ENCODE measurements at places on chromosomes 5 and 9.

GRCh38 chr5:54700986-54701578 is 183.5 kb downstream of the SNX18 start:
- DNase-seq = no peak

DNA sequence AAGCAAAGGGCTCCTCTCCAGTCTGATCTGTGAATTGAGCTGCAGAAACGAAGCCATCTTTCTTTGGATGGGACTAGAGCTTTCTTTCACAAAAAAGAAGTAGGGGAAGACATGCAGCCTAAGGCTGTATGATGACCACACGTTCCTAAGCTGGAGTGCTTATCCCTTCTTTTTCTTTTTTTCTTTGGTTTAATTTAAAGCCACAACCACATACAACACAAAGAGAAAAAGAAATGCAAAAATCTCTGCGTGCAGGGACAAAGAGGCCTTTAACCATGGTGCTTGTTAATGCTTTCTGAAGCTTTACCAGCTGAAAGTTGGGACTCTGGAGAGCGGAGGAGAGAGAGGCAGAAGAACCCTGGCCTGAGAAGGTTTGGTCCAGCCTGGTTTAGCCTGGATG is 82.1 kb downstream of the PIK3R1 start:
- DNase-seq = no peak

DNA sequence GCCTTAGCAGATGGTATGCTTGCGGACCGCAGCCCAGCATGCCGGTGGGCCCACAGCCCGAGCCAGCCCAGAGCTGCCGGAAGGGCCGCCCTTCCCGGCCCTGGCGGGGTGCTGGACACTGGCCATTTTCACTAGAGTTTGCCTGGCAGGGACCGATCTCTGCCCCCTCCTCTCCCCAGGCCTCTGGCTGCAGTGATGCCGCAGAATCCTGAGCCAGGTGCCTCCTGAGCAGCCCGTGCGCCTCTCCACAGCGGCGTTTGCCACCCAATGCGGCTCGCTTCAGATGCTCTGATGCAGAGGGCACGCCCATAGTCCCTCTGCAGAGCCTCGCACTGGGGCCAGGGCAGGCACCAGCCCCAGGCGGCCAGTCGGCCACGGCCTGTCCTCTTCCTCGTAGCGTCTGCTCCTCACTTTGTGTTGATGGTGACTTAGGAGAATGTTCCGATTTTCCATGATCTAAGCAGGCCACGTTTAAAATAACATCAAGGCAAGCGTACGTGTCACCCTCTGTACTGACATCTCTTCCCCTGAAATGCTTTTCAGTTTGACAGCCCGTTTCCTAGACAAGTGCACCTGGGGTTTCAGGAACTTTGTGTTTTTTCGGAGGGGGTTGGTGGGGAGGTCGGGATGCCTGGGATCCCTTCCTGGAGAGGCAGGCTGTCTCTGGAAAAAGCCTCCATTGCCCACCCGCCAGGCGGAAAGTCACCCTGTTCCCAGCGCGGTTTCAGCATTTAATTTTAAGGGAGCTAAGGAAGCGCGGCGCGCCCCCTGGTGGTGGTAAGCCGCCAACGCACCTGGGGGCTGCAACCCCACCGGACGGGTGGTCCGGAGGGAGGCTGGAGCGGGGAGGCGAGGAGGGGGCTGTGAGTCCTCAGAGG is 29.8 kb upstream of the HMCN2 start:
- peak; percentile 46 for DNase-seq

DNA sequence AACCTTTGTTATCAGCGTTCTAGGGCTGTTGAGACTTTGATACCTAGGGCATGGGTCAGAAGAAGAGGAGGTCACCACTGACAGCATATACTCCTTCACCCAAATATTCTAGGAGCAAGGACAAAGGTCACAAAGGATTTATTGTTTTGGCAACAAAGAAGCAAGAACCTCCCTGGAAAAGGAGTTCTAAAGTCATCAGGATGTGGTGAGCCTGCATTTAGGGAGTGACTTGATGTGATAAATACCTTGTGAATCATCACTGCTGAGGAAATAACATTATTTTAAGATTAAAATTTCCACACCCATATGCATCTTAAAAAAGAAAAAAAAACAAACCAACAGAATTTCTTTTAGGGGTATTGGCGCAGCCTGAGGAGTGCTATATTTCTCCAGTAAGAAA is 13.9 kb downstream of the IFNA1 start:
- DNase-seq = no peak

GRCh38 chr5:73391441-73391881 is 57.1 kb downstream of the FOXD1 start:
- no peak for DNase-seq

DNA sequence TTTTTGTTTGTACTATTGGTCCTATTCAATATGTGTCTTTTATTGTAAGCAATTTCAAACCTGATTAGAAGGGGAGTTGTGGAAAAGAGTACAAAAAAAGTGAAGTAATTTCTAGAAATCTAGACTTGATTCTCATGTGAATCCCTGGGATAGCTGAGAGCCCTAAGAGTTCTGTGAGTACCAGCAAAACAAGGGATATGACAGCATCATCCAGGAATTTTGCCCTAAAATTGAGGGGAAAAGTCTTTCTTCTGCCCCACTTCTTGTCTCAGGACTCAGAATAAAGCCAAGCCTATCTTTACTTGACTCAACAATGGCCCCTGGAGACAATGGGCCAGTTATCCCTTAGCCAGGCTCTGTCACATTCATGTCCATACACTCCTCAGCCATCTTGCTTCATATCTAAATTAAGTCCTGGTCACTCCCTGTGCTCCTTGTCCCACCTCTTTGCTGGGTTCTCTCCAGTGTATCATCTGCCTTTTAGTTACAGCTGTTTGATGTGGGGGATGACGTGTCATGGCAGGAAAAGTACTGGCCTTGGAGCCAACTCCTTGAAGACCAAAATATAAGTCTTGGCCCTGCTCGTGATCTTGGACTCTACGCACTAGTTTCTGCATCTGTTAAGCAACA is 81.2 kb downstream of the ADAMTS12 start:
- no peak for DNase-seq

DNA sequence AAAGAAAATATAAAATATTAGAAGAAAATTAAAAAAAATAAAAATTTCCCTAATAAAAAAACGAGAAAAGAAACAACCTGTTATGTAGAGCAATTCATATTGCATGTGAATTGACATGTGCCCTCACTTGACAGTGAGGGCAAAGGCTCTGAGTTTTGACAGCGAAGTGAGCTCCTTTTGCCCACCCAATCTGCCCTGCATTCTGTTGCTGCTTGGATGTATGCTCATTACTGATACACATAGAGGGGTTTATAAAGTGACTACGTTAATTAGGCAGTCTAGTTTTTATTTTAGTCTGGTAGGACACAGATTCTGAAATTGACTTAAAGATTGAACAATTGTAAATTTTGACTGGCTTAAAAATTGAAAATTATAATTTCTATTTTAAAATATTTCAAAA is 949.4 kb downstream of the TLE4 start:
- DNase-seq = no peak

- DNase-seq = no peak
Measured at GRCh38 chr9:124122813-124123462, 111.4 kb downstream of the LHX2 start.

DNA sequence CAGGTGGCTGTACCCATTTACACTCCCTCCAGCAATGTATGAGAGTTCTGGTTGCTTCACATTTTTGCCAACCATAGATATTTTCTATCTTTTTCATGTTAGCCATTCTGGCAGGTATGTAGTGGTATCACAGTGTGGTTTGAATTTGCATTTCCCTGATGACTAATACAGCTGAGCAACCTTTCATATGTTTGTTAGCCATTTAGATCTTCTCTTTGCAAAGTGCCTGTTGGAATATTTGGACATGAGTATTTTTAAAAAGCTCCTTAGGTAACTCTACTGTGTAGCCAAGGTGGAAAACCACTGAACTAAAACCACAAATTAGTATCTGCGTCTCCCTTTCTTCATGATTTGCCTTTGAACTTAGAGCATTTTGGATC is 31.9 kb downstream of the IRF1 start:
- DNase-seq = no peak

GRCh38 chr9:4508907-4509589 is 18.8 kb downstream of the SLC1A1 start:
- DNase-seq = no peak

DNA sequence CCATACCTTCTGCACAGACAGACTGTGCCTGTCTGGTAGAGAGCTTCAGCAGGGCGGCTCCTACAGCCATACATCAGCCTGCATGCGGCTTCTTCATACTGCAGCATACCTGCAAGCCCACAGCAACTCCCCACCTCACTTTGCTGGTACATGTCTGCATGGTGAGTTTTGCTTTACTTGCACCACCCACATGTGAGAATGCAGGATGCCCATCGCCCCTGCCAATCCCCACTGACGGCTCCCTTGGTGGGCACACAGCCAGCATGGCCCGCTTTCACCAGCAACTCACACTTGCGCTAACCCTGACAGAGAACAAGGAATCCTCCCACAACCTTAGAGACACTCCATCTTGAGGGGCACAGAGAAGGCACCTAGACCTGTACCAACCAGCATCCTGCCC is 114.9 kb downstream of the DTWD2 start:
- DNase-seq = no peak

- no peak for DNase-seq
Measured at GRCh38 chr5:1868886-1869475, 13.7 kb downstream of the IRX4 start.

DNA sequence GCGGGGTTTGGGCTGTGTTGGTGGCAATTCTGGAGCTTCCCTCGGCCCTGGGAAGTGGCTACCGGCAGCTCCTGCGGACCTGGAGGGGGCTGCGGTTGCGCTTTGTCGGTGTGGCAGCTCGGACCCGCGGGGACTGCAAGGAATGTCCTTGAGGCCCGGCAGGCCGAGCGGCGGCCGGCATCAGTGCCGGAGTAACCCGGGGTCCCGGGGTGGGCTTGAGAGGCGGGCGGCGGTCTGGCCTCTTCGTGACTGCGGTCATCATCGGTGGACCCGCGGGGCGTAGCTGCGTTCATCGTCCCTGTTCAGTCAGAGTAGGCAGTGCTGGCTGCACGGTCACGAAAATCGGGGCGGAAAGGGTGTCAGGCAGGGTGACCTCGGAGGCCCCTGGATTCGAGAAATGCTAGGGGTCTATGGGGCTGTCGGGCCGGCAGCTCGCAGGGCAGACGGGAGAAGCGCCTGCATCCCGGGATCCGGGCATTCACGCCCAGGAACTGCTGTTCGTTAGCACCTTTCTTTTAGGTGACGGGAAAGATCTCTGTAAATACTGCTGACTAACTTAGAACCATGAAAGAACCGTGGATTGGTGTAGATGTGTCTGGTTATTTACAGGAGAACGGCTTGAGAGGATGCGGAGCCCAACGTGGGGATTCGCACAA is 474 bp downstream of the HMGCR start:
- DNase-seq = peak; percentile 29

- DNase-seq = no peak
Measured at GRCh38 chr5:56985936-56986625, 34.2 kb upstream of the MIER3 start.

GRCh38 chr5:14243766-14244165 is 100.6 kb downstream of the TRIO start:
- no peak for DNase-seq

- no peak for DNase-seq
Measured at GRCh38 chr5:81629986-81630385, 120.9 kb downstream of the SSBP2 start.

- no peak for DNase-seq
Measured at GRCh38 chr9:22210262-22210661, 201.2 kb upstream of the CDKN2B start.

GRCh38 chr9:130549093-130549735 is 30.2 kb upstream of the FUBP3 start:
- no peak for DNase-seq

GRCh38 chr5:137696481-137696880 is 39.4 kb downstream of the KLHL3 start:
- no peak for DNase-seq

DNA sequence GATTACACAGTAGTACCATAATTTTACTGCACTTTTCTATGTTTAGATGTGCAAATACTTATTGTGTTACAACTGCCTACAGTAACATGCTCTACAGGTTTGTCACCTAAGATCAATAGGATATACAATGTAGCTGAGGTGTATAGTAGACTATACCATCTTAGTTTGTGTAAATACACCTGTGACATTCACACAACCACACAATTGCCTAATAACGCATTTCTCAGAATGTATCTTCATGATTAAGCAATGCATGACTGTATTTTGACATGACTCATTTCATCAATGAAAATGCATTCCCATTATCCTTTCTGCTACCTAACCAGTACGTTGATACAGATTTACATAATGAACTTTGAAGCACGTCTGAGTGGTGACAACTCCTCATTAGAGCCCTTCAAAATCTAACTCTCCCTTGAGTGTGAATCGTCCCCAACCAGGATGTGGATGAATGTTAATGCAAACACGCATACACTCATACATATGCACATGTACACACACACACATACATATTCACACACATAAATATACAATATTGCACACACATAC is 28.4 kb downstream of the GZMK start:
- no peak for DNase-seq

DNA sequence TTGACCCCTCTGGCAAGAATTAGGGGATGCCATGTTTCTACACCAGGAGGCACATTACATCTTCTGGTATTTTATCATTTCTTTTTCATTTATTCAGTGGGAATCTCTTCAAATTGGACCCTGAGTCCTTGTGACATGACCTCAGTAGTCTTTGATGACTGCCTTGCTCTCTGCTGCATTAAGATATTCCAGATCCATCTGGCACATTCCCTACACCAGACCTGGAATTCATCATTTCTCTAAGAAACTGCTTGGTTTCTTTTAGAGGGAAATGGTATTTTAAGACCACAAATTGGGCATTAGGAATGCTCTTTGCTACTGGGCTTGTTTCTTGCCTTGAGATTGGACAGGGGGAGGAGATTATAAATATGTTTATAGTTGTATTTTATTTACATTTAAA is 61.0 kb downstream of the GALNT10 start:
- DNase-seq = no peak

DNA sequence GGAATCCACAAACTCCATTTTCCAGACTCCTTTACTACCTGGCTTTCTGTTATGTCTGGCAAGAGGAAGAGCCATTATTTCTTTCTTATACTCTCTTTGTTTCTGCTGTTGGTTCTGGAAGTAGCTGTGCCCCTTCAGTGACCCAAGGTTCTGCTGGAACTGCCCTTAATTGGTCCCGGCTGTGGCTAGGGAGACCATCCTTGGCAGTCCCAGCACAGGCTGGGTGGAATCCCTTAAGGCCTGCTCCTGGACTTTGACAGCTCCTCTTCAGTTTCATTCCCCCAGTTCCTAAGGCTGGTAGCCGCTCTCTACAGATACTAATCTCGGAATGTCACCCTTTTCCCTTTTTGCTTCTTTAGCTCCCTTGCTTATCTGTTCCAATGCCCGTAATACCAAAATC is 81.9 kb upstream of the GLIS3 start:
- DNase-seq = no peak

- DNase-seq = no peak
Measured at GRCh38 chr9:6584881-6585597, 60.5 kb downstream of the GLDC start.

- no peak for DNase-seq
Measured at GRCh38 chr5:144315026-144315425, 144.4 kb downstream of the KCTD16 start.

DNA sequence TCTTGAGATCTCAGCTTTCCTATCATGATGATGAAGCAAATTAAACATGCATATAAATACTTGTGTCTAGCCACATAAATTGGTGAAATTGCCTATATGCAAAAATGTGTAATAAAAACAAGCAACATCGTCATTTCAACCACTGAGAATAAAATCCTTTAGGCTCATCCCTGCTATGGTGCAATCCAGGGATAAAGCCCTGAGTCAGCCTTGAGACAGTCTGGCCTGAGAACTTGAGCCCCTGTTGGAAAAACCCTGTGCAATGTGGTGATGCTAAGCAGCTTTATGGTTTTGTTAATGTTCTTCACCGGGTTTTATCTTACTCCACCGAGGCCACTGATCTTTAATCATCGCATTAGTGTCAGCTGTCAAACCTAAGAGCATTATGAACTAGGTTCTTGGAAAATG is 170.5 kb downstream of the DCP2 start:
- no peak for DNase-seq
